Inflammatory macrophage treated with lipopolysaccharide for 4 hours (primary cell): ENCODE measurements at places on chromosomes 6 and 20.

GRCh38 chr20:51426718-51427650 lies 115.5 kb downstream of the NFATC2 start:
- DNase-seq = no peak

- no peak for DNase-seq
Measured at GRCh38 chr6:81897793-81898192, 145.3 kb upstream of the TENT5A start.

GRCh38 chr20:49268600-49269365 lies 9.1 kb downstream of the ZNFX1 start:
- no peak for DNase-seq

- no peak for DNase-seq
Measured at GRCh38 chr6:129733290-129733689, 23.3 kb upstream of the ARHGAP18 start.

GRCh38 chr6:11218538-11219399 lies 13.7 kb downstream of the NEDD9 start:
- peak; percentile 66 for DNase-seq

DNA sequence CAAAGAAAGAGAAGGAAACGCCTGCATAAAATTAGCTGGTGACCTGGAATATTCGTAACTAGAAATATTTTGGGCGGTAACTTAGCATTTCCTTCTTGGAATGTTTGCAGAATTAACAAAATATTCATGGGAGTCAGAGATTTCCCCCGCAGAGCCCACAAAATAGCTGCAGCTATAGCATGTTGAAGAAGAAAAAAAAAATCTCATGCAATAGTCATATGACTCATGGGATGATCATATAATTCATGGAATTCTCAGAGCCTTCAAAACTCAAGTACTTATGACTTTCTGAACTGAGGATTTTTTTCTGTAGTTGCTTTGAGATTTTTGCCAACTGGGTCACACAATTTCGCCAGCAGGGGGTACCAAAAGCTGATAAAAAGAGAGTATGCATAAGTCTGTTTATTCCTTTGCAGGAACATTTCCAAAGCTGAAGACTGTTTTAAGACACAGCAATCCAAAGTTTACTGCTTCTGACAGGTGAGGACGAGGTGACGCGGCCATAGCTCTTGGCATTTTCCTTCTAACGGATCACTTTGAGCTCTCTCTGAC lies 586.0 kb upstream of the CHD6 start:
- no peak for DNase-seq
